Brain (organoid and tissue), 16 donors: ENCODE measurements at places on chromosomes 16 and 17.

- peak; percentile 75 for DNase-seq
Observed at GRCh38 chr17:74815550-74816370, 39.6 kb upstream of the NAT9 start.

- no peak for DNase-seq
Observed at GRCh38 chr17:3682033-3682432, 13.4 kb downstream of the EMC6 start.

DNA sequence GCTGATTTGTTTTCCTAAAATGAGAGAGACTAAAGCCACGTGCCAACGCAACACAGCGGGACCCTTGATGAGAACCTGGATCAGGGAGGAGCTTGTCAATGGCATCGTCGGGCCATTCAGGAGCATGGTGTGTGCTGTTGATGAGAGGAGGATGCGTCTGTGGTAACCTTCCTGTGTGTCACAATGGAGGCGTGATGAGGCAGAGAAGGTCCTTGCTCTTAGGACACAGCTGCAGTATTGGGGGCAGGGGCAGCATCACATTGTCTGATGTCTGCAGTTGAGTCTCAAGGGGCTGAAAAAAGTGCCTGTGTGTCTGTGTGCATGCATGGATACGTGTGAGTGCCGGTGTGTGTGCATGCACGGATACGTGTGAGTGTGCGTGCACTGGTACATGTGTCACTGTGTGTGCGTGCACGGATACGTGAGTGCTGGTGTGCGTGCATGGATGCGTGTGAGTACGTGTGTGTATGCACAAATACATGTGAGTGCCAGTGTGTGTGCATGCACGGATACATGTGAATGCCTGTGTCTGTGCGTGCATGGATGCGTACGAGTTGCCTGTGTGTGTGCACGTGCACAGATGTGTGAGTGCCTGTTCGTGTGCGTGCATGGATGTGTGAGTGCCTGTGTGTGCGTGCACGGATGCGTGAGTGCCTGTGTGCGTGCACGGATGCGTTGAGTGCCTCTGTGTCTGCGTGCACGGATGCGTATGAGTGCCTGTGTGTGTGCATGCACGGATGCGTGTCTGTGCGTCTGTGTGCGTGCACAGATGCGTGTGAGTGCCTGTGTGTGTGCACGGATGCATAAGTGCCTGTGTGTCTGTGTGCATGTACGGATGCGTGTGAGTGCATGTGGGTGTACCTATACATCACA is 39.3 kb downstream of the BAIAP2 start:
- DNase-seq, result no peak

DNA sequence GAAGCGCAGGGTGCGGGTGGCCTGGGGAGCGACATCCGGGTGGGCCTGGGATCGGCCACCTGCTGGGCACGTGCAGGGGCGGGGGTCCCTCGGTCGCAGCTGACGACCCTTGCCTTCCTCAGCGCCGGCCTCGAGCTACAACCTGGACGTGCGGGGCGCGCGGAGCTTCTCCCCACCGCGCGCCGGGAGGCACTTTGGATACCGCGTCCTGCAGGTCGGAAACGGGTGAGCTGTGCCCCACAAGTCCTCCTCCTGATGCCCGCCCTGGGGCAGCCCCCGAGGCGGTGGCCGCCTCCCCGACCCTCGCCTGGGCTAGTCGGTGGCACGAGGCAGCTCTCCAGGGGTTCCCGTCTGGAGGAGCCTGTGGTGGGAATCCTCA is 1.5 kb downstream of the ITGAL start:
- DNase-seq, result no peak

- DNase-seq, result no peak
Observed at GRCh38 chr17:17355426-17355825, 52.3 kb downstream of the NT5M start.

DNA sequence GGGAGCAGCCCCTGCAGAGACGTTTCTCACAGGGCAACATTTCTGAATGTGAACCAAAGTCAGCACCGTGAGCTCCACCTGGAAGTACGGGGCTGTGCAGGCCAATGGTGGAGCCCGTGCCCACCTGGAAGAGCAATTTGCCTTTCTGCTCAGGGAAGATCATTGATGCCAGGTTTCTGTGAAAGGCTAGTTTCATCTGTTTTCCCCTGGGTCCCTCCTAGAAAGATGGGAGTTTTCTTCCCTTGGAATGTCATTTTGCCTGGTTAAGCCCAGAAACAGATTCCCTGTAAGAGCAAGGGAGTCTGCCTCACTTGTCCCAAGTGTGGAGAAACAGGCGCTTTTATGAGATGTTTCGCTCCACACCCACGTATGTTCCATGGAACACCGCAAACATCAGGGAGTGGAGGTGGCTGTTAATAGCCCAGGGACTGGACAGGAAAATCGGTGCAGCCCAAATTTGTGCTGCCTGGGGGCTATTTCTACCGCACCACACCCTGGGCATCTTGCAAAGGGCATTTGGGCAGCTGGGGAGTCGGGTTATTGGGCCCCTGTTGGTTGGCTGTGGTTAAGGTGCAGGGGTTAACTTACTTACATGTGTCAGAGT is 2.6 kb downstream of the SLC6A4 start:
- no peak for DNase-seq

DNA sequence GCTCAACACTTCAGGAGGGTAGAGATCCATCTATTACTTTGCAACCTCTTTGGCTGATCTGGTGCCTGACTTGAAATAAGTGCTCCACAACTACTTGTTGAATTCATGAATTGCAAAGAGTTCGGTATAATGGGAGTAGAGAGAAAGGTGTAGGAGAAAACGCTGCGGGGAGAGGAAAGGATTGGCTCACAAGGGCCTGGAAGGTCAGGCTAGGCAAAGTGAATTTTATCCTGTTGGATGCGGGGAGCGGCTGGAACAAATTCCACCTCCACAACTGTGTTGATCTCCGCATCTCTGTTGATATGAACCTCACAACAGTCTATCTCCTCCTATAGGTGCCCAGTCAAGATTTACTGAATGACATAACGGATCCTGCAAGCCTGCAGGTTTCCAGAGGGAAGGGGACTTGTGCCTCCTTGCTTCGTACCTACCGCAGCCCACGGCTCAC is 684 bp downstream of the SLX4 start:
- DNase-seq, result peak; percentile 13

DNA sequence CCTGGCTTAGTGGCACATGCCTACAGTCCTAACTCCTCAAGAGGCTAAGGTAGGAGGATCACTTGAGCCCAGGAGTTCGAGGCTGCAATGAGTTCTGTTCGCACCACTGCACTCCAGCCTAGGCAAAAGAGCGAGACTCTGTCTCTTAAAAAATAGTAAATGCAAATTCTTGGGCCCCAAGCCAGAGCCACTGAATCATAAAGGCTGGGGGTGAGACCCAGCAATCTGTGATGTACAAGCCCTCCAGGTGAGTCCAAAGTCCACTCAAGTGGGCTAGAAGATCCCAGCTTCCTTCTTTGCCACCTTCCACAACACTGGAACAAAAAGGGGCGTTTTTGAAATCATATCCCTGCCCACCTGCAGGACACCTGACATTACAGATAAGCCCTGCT is 16.9 kb downstream of the TRIM25 start:
- DNase-seq, result no peak

GRCh38 chr16:90046122-90046970 is 27.1 kb upstream of the DBNDD1 start:
- peak; percentile 44 for DNase-seq

GRCh38 chr16:75288181-75288580 is 36.8 kb upstream of the BCAR1 start:
- no peak for DNase-seq

- no peak for DNase-seq
Observed at GRCh38 chr16:65119435-65119834, 2.4 kb downstream of the CDH11 start.
